NCI-H1436 (cell line): ENCODE measurements at places on chromosomes 7 and 10.
A peak's percentile ranks its signal among the peaks of the same experiment; 100 is the strongest.

DNA sequence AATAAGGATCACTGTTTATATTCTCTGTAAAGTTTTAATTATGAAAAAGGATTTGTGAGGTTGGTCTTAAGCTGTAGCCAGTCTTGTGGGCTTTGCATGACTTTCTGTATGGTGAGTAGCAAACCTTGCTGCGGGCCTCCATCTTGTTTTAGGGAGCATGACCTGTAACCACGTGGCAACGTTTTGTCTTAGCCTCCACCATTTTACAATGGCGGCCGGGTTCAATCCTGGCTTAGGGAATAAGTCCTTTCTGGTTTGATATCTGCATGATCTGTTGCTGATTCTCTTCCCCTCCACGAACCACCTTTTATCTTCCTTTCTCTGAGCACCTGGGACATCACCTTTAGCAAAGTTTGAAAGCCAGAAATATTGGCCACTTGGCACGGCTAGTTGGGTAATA lies 32.5 kb upstream of the OPTN start:
- DNase-seq: no peak

DNA sequence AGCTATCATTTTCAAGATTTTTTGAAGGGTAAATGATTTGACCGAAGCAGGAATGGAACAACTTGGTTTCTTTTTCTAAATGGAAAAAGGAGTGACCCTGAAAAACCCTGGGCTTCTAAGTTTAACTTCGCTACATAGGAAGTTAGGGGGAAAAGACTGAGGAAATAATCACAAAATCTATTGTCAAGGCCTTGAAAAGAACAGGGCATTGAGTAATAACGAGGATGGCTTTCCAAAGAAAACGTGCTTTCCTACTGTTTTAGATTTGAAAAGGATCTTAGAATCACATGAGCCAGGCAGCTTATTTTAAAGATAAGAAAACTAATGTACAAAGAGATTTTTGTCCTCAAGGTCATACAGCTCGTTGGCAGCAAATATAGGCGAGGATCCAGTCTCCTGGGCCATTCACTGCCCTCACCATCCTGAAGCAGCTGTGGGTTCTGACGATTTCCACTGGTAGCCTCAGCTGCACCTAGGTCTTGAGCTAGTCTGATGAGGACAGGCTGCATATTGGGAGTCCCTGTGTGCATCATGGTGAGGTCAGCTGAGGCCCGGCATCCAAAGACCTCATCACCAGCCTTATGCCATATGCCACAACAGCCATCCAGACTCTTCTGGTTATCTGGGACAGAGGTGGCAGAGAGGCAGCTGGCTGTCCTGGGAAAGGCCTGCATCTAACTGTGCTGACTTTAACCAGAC lies 384.7 kb upstream of the NRP1 start:
- no peak for DNase-seq

DNA sequence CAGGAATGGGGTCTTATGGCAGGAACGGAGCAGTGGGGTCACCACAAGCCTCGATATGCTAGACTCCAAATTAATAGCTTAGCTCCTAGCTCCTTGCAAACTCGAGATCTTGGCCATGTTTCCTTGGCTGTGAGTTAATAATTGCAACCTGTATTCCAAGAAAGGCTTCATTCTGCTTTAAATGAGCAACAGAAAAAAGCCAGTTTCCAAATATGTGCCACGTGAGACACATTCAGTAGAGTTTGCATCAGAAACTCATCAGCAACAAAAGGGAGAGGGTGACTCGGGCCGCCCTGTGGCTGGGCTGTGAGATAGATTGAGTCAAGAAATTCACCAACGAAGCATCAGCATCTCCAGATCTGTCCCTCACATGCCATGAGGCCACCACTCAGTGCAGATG lies 112.0 kb downstream of the NPTX2 start:
- DNase-seq: no peak

- no peak for DNase-seq
These were observed 65.9 kb upstream of the MEOX2 start for GRCh38 chr7:15752377-15752776.

GRCh38 chr7:157016352-157017041 lies 6.0 kb upstream of the MNX1 start:
- DNase-seq: peak; percentile 52

GRCh38 chr10:65518379-65518778 lies 1407.5 kb upstream of the LRRTM3 start:
- DNase-seq: no peak

DNA sequence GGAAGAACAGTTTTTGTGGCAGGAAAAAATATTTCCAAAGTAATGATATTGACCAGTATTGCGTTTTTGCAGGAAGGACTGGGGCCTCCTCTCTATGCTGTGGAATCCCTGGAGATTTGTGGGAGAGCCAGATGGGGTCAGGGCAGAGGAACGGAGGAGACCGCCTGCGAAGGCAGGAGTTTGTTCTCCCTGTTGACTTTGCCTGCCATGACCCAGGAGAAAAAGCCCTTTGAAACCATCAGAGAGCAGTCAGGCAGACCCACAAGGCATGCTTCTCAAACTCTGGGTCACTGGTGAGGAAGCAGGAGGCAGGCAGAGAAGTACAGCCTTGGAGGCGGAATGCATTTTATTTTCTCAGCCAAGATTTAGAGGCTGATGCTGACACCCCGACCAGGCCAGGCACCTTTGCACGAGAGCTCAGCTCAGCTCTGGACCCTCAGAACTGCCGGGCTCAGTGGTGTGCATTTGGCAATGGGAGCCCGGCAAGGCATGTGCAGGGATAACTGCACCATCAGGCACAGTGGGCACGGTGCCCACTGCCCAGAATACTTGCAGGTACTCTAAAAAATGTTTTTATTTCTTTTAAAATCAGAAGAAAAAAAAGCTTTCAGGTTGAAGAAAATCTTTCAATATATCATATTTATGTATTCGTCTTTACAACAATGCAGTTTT lies 410.4 kb downstream of the RPS24 start:
- DNase-seq: no peak

DNA sequence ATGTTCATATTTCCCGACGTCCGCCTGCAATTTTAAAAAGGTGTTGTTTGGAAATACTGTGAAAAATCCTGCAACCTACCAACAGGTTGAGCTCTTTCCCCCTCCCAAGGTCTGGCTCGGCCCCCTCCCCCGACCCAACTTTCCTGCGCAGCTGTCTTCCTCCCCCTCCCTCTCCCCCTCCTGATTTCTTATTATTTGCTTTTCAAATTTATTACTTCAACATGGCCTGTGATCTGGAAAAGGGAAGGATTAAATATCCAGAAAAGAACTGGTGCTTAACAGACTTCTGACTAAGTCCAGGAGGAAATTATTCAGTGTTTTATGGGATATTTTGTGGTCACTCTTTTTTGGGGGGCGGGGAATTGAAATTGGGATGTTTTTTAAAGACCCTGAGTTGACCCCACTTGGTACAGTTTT lies 2.4 kb downstream of the ARID5B start:
- no peak for DNase-seq

- no peak for DNase-seq
These were observed 353.3 kb upstream of the VSTM2A start for GRCh38 chr7:54188843-54189242.

DNA sequence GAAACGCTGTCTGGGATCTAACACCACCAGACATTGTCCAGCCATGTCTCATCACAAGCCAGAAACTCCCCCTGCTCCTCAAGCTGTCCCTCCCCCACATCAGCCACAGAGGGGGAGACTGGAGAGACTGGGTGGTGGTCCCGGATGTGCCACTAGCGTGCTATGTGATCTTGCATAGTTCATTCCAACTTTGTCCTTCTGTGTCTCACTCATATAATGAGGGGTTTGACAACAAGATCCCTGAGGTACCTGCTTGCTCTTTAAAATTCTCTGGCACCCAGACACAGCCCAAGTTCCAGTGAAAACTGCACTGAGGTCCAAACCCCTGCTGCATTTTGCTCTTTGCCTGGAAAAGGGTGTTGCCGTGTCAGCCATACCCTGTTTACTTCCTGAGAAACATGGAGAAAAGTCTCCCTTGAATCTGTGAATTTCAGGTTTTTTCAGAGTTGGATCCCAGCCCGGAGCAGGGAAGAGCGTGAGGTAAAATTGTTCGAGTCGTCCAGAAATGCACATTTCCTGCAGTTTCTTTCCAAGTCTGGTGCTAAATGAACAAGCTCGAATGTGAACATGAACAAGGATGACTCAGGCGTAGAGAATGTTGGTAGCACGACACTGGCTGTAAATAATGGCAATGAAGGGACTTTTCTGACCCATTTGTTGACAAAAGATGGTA lies 156.6 kb downstream of the CCDC3 start:
- no peak for DNase-seq

DNA sequence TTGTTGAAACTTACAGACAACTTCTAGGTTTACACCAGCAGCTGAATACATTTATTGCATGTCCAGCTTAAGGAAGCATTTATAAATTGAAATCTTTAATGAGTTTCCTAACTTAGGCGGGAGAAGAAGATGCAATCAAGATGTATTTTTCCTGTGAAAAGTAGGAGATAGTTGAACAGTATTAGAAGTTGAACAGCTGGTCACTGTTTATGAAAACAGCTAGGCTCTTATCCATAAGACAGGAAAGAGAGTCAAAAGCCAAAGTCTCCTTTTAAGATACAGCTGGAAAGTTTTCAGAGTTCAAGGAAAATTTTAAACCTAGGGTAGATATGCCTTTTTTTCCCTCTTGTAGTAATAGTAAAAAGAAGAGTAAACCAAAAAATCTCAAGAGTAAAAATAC lies 236.1 kb upstream of the FERD3L start:
- no peak for DNase-seq

DNA sequence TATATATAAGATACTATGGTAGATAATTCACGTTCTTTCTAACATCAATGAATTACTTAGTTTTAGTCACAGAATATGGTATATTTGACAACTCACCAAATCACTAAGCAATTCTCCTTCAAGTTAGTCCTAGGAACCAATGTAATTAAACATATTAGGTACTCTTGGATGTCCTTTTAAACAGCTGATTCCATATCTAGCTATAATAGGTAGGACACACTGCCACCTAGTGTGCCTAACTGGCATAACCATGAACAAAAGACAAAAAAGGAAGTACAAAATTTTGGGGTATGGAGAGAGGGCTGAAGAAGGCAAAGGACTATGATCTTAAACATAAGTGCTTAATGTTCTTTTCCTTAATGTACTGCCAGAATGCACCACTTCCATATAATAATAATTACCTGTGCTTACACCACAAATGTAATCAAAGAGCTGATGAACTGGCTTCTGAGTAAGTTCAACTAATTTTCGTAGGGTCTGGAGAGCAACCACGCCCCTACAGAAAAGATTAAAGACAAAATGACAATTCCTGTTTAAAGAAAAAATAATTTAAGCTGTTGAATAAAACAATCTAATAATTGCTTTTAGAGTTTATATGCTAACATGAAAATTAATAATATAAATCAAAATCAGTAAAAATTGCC lies 28.7 kb downstream of the PNPLA8 start:
- DNase-seq: peak; percentile 45

- DNase-seq: no peak
These were observed 370.6 kb upstream of the IGFBP3 start for GRCh38 chr7:46291601-46292150.

GRCh38 chr10:122782911-122783310 lies 62.7 kb downstream of the CUZD1 start:
- no peak for DNase-seq

GRCh38 chr10:12340371-12340770 lies 9.0 kb upstream of the CAMK1D start:
- DNase-seq: no peak

- no peak for DNase-seq
These were observed 92.3 kb downstream of the CTNNA3 start for GRCh38 chr10:67603701-67604100.

DNA sequence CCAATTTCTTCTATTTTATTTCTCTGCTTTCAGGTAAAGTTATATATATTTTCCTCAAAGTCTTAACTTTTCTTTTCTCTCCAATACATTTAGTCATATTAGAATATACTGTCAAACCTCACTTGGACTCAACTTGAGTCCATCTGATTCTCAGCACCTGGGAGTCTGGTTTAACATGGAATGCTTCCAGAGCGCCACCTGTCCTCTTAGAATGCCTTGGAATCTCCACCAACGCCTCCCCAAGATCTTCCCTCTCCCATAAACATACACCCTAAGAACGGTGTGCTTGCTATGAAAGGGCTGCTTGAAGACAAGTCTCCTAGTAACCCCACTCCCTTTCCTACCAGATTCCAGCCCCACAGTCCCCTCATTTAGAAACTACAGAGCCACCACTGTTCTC lies 229.1 kb upstream of the MKLN1 start:
- no peak for DNase-seq

DNA sequence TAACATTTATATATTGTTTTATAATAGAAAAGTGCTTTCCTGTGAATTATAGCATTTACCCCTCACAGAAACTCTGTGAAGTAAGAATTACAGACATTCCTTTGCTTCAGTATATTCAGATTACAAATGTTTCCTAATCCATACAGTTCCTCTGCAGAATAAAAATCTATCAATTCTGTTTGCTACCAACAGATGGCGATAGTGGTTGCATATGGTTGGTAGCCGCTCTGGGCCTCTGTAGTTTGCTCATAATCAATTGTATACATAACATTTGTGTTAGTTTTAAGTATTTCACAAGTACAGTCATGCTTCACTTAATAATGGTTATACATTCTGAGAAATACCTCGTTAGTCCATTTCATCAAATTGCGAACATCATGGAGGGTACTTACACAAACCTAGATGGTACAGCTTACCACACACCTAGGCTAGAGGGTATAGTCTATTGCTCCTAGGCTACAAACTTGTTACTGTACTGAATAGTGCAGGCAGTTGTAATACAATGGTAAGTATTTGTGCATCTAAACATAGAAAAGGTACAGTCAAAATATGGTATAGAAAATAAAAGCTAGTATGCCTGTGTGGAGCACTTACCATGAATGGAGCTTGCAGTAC lies 94.4 kb upstream of the STEAP4 start:
- DNase-seq: peak; percentile 2

DNA sequence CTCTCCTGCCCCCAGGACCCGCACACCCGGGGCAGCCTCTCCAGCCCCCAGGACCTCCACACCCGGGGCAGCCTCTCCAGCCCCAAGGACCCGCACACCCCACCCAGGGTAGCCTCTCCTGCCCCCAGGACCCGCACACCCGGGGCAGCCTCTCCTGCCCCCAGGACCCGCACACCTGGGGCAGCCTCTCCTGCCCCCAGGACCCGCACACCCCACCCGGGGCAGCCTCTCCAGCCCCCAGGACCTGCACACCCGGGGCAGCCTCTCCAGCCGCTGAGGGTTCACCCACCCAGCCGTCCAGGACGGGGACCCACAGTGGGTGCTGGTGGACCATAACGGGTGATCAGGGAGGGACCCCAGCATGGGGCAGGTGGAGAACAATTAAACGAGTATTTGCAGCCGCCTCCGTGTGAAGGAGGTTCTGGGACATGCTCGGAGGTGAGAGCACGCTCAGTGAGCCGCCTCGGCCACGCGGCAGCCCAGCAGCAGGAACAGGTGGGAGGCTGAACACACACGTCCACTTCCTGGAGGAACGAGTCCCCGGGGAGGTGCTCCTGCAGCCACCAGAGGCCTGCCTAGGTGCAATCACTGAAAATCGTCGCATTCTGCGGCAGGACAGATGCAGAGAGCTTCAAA lies 107.9 kb downstream of the PDGFA start:
- DNase-seq: no peak

- DNase-seq: no peak
These were observed 4.8 kb downstream of the ADCK2 start for GRCh38 chr7:140677496-140677895.

GRCh38 chr10:108072466-108072865 lies 908.0 kb upstream of the SORCS1 start:
- no peak for DNase-seq
